Hematopoietic multipotent progenitor cell treated with erythropoietin and hydrocortisone succinate and interleukin-3 and kit ligand, for 6 days (in vitro differentiated cells): ENCODE measurements at places on chromosomes 5 and 9.

GRCh38 chr5:75670577-75670976 lies 46.7 kb downstream of the POC5 start:
- DNase-seq: no peak

DNA sequence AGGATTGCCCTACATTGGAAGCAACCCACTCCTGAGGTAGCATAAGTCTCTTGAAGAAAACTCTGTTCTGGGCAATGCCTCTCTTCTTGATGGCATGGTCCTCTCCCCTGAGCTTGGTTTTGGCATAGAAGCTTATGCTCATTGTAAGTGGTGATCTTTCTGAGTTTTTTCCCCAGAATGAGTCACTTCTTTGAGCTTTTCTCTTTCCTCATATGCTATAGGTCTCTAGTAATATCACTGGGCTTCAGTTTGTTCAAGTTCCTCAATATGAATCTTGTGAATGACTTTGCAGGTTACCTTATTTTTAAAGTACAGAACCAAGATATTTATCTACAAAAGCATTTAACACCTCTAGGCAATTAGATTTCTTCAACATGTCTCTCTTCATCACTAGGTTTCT lies 76.5 kb upstream of the ATG10 start:
- DNase-seq: peak; percentile 49

DNA sequence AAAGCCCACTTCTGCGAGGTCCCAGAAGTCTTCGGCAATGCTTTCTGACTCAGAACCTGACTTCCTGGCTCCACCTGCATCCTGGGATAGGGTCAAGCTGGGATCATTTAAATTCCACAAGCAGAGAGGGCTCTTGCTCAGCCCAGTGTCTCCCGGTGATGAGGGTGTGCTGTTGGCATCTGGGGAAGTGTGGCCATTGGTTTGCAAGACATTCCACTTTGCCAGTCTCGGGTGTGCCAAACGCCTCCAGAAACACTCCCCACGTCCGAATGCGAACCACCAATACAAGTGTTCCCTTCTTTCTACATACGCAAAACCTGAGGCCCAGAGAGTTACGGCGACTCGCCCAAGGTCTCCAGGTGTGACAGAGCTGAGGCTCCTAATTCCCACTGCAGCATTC lies 43.1 kb upstream of the FCN2 start:
- no peak for DNase-seq

DNA sequence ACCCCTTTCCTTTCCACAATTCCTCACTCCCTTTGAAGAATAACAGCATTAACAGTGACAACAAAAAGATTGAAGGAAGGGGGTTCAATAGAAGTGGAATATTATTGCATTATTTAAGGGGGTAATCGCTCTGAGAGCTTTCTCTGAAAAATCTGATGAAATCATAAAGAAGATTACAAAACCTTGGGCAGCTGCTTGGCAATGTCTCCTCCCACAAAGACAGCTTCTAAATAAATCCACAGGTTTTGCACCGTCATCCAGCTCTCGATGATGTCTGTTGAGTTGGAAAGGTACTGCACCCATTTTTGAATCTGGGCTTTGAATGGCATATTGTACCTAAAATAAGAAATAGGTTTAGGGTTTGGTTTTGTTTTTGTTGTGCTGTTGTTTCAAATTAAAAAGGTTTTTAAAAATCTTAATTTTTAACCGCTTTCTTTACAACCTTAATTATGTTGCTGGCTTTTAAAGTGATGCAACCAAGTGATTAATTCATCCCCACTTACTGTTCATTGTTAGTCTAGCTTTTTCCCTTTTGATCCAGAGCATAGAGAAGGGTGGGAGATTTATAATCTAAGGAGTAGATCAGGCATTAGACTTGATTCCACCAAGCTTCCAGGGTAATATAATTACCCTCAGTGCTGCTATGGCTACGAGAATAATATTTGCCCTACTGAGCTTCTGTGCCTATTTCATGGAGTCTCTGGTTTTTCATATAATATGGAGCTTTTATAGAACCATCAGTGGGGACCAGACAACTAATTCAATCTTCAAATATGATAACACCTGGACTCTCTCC lies 85.0 kb downstream of the DNAH5 start:
- no peak for DNase-seq

GRCh38 chr5:15606197-15606596 lies 106.2 kb downstream of the FBXL7 start:
- DNase-seq: no peak

GRCh38 chr5:31692561-31693221 lies 53.8 kb downstream of the PDZD2 start:
- DNase-seq: no peak

GRCh38 chr9:13213337-13213736 lies 66.2 kb downstream of the MPDZ start:
- DNase-seq: peak; percentile 39

GRCh38 chr9:78985084-78985738 lies 586.6 kb upstream of the TLE4 start:
- DNase-seq: no peak

GRCh38 chr9:87836951-87837705 lies 45.5 kb upstream of the SPATA31E1 start:
- DNase-seq: no peak

DNA sequence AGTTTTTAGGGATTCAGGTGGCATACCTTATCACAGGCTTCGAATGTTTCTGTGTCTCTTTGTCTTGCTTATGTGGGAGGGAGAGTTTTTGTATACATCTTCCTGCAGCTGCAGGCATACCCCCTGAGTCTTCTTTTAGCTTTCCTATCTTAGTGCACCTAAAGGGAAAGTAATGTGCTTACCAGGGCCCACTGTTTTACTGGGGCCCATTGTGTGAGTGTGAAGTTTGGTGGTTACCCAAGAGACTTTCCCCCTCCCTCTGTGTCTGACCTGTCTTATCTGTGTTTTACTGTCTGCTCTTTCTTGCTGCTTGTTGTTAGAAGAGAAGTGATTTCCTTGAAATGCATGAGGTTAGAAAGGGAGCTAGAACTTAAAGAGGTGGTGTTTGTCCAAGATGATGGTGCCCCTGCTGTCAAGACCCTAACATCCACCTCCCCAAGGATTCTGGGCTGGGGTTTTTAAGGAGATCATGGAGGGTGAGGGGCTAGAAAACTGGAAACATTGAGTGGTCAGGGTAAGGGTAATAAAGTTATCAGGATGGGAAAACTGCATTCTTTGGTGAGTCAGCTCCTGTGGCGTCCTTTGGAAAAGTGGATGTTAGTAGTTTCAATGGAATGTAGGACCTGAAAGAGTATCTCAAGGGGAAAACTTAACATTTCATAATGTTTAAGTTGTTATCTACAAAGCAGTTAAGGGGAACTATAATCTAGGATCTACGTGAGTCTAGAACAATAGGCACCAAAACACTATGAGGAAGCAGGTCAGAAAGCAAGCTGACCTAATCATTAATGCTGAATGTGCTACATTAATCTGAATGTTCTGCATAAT lies 583.5 kb upstream of the TUSC1 start:
- no peak for DNase-seq

GRCh38 chr5:68046445-68046844 lies 169.1 kb upstream of the PIK3R1 start:
- DNase-seq: no peak

DNA sequence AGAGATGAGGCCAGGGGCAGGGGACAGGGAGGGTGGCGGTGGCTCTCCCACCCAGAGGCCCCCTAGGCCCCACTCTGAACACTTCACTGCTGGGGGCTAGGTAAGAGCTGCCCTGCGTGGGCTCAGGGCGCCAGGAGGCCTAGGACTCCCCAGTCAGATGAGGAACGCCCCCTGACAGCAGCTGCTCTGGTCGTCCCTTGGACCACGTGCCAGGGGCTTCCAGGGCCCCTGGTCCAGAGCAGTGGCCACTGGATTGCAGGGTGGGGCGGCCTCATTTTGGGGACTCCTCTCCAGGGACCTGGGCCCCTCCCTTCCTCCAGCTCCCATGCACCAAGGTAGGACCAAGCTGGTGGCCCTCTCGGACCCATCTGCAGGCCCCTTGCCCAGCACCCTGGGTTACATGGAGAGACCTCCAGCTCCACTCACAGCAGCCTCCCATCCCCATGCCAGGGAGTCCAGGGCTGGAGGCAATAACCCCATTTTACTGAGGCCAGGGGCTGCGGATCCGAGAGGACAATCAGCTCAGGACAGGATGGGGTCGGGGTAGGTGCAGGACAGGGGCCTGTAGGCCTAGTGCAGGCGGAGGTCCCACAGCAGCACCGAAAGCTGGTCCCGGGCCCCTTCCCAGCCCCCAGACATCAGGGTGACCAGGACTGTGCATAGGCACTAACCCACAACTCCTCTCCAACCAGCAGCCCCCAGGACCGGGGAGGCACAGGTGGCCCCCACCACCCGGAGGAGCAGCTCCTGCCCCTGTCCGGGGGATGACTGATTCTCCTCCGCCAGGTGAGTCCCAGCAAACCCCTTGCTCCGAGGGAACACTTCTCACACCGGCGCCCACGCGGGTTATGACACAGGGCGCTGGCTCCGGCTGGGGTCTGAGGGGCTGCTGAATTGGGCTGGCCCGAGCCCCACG lies 1.5 kb downstream of the EGFL7 start:
- peak; percentile 51 for DNase-seq

- DNase-seq: no peak
Observed at GRCh38 chr5:139711906-139712224, 63.7 kb downstream of the CXXC5 start.

DNA sequence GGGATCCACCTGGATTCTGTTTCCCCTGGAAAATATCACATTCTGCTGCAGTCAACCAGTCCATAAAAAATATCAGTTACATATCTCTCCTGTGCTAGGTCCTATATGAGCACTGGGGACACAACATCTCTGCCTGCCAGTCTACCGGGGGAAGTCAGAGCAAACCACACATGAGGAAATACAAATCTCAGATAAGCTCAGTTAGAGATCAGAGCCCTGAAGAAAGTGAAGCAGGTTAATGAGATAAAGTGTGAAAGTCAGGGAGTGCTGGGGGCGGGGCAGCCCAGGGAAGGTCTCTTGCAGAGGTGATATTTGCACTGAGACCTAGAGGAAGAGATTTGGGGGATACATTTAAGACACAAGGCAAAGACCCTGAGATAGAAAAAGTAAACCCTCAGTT lies 67.8 kb upstream of the SLC1A1 start:
- DNase-seq: peak; percentile 13

GRCh38 chr5:17269201-17269600 lies 51.8 kb downstream of the BASP1 start:
- DNase-seq: no peak

GRCh38 chr9:131579789-131580211 lies 34.5 kb downstream of the PRRT1B start:
- DNase-seq: no peak

GRCh38 chr9:2260417-2261306 lies 245.5 kb downstream of the SMARCA2 start:
- no peak for DNase-seq

GRCh38 chr5:124642151-124642550 lies 104.3 kb downstream of the ZNF608 start:
- no peak for DNase-seq

GRCh38 chr5:98770209-98770910 lies 3.1 kb upstream of the RGMB start:
- peak; percentile 44 for DNase-seq

- DNase-seq: no peak
Observed at GRCh38 chr5:132458651-132459030, 31.9 kb downstream of the IRF1 start.

DNA sequence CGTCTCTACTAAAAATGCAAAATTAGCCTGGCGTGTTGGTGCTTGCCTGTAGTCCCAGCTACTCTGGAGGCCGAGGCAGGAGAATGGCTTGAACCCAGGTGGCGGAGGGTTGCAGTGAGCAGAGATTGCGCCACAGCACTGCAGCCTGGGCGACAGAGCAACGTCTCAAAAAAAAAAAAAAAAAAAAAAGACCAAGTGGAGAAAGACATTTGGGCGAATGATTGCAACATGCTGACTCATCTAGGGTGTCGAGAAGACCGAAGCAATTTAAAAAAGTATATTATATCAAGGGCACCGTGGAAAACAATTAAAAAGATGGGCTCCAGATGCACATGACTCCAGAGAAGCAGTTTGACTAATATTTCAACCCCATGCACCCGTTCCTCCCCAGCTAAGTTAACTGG lies 9.2 kb downstream of the KLF4 start:
- peak; percentile 79 for DNase-seq

DNA sequence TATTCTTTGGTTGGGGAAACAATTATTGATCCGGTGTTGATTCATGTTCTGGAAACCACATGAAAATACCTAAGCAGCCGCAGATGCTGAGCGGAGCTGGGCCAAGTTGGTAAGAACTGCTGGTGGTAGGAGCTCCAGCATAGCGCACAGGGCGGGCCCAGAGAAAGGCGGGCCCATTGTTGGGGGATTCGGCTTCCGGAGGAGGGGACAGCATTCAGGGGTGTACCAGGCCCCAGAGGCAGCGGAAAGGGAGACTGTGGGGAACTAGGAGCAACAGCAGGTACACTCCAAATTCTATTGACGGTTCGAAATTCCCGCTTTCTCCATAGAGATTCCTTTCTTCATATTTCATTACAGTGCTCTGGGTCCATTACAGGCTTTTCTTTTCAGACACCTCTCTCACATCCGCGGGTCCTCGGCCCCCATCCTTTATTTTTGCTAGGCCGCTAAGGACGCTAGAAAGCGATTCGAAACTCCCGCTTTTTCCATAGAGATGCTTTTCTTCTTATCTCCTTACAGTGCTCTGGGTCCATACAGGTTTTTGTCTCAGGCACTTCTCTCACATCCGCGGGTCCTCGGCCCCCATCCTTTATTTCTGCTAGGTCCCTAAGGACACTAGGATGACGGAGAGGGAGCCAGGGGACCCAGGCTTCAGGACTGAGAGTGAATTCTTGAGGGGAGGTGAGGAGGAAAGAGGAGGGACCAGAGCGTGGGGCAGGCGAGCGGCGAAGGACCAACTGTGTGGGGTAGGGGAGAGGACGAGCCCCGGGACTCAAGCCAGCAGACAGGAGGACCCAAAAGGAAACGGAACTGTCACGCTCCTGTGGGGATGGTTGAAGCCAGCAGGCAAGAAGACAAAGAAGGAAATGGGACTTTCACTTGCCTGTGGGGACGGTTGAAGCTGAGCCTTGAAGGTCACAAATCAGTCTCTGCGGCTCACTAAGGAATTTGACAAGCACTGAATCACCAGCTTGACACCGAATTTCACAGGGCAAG lies at the start of gene CCDC152:
TSS of gene CCDC152 (plus strand) at position 213 of the 996 bp plus-strand sequence. CDS start 2,304 bp downstream, outside the sequence.
- peak; percentile 65 for DNase-seq

DNA sequence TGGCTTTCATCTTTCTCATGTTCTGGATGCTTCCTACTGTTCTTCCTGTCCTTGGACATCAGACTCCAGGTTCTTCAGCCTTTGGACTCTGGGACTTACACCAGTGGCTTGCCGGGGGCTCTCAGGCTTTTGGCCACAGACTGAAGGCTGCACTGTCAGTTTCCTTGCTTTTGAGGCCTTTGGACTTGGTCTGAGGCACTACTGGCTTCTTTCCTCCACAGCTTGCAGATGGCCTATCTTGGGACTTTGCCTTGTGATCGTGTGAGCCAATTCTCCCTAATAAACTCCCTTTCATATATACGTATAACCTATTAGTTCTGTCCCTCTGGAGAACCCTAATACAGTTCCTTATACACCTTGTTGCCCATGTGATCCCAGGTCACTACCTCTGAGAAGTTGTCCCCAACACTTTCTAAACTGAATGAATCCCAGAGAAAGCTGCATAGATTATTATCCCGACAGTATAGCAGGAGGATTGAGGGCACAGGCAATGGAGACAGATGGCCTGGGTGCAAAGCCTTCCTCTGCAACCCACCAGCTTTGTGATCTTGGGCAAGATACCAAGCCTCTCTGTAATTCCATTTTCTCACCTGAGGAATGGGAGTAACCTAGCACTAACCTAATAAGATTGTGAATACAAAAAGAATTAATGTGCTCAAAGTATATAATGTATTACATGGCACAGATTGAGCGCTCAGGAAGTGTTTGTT lies 449.6 kb upstream of the BRINP1 start:
- DNase-seq: no peak
